ENCODE measurements at places on chromosomes 2 and 18.

DNA sequence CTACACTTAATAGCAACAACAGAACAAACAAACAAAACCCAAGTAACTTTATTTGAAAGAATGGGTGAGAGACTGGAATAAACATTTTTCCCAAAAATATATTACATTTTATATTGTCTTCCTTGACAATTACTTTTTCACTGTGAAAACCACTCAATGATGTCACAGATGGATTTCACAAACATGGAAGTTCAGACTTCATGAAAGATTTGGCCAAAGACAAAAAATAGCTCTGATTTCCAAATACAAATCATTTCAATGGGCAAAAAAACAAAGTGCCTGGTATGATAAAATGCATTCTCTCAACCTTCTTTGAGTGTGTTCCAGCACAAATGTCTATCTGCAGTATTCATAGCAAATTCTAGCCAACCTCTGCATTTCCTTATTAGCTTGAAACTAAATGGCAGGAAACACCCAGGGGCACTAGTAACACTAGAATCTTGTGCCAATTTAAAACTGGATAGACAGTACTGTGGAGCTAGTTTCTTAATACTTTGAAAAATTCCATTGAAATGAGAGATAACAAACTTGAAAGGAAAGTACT is 28.5 kb upstream of the NAPG start:
- no peak for DNase-seq

DNA sequence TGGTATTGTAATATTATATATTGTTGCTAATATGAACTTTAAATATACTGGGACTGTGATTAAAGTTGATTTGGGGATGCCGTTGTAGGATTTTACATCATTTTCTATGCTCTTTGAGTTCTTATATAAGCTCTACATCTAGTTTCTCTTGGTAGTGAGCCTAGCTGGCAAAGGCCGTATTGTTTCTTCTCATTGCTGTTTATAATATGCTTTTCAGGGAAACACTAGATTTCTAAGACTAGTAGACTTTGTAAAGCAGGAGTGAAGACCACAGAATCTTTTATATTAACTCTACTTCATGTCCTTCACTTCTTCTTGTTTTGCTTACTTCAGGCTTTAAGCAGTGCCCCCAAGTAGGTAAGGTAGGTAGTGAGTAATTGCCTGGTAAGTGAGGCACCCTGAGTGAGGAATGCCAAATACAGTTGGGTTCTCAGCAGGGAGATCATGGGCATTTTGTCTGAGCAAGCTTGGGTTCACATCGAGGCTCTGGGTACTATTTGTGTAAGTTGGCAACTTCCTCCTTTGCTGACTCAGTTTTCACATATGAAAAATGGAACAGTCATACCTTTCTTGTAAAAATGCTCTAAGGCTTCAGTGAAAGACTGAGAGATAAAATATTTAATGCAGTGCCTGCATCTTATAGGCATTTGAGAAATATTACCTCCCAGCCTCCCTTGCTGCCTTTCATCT is 96.4 kb downstream of the RNF144A start:
- DNase-seq = no peak

DNA sequence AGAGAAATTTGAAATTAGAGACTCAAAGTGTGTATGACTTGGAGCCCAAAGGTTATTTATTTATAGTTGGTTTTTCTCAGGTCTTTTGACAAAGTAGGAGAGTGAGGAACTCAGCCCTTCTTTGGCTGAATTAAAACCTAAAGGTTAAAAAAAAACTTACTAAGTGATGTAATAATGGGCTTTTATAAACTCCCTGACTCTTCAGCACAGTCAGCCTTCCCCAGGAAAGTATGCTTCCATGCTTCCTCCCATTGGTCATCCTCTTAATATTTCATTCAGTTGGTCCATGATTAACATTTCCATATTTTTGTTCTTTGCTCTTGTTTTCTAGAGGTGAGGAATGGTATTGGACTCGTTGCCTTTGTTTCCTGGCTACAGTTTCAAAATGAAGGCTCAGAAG is 7.2 kb downstream of the ARPC2 start:
- DNase-seq = no peak

DNA sequence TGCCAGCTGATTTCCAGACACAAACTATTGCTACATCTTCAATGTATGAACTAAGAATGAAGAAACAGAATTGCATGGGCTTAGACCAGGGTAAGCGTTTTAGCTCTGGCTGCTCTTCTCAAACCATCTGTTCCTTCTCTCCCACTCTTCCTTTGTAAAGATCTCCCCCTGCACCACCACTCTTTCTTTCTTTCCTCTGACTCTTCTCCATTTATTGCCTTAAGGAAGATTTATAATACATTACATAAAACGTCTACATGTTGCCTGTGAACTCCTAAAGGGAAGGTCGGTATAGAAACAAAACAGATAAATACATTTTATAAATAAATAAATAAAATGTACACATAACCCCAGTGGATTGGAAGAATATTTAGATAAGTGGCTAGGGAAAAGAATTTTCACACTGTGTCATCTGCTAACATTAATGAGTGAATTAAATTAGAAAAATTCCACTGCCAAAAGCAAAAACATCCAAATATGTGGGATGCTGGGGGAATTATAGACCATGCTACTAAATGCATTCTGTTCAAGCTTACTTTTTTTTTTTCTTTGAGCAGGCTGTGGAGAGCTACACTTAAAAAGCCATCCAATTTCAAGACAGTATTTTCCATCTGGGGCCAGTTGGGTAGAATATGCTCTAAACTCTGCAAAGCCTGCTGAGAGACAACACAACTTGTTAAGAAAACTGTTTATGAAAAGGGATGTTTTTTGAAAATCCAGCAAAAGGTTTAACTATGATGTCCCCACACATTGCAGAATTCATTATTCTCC is 41.5 kb downstream of the NCKAP5 start:
- no peak for DNase-seq

DNA sequence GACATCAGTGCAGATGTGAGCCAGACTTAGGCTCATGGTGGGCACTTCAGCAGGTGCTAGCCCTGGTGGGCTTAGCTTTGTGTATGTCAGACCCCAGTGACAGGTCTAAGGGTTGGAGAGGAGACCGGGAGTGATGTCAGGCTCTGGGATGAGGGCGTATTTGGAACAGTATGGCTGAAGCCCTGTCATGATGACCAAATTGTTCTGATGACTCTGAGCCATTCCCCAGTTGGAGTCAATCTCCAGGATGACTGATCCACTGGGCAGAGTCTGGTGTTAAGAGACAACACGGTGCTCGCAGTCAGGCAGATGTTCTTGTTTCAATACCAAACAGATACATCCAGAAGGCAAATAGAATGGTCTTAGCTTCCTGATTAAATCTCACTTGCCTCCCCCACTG is 241.5 kb downstream of the SOX11 start:
- no peak for DNase-seq

DNA sequence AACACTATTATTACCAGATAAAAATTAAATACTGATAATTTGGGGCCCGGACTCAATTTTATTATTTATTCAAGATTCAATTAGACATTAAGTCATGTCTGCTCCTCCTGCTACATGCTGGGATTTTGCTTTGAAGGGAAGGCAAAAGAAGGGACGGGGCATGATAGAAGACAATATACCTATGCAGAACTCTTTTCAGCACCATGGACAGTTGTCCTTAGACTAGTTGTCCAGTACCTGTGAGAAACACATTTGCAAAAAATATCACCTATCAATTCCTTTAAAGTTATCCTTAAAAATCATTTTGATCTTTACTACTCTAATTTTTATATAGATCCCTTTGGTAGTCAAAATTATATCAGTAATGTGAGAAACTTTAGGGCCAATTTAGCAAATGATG is 100.2 kb upstream of the SULT1C3 start:
- DNase-seq = no peak

- no peak for DNase-seq
Observed at GRCh38 chr2:154447727-154448418, 250.6 kb upstream of the KCNJ3 start.
